Stimulated activated CD4-positive, alpha-beta T cell treated with anti-CD3 and anti-CD28 coated beads, Interleukin-12 subunit alpha, Interleukin-12 subunit beta, amount 100 ng/mL, for 4 hours (primary cell): ENCODE measurements at places on chromosomes 6 and 20.

GRCh38 chr6:46216879-46217278 lies 46.1 kb upstream of the ENPP5 start:
- no peak for DNase-seq

GRCh38 chr6:26388014-26388413 lies 5.1 kb downstream of the BTN2A2 start:
- no peak for DNase-seq

GRCh38 chr6:109977791-109978173 lies 329 bp upstream of the GPR6 start:
- no peak for DNase-seq

- no peak for DNase-seq
These were observed 673 bp downstream of the CST7 start for GRCh38 chr20:24949756-24950127.

GRCh38 chr6:20400456-20401204 lies 1.0 kb upstream of the E2F3 start:
- peak; percentile 23 for DNase-seq

GRCh38 chr6:43878823-43879495 lies 108.9 kb downstream of the VEGFA start:
- DNase-seq, result no peak

- no peak for DNase-seq
These were observed 304.1 kb downstream of the LAMA2 start for GRCh38 chr6:129186988-129187387.

GRCh38 chr6:64225503-64225902 lies 589.9 kb downstream of the PHF3 start:
- DNase-seq, result no peak

GRCh38 chr6:116847227-116847626 lies 18.3 kb upstream of the GPRC6A start:
- no peak for DNase-seq

DNA sequence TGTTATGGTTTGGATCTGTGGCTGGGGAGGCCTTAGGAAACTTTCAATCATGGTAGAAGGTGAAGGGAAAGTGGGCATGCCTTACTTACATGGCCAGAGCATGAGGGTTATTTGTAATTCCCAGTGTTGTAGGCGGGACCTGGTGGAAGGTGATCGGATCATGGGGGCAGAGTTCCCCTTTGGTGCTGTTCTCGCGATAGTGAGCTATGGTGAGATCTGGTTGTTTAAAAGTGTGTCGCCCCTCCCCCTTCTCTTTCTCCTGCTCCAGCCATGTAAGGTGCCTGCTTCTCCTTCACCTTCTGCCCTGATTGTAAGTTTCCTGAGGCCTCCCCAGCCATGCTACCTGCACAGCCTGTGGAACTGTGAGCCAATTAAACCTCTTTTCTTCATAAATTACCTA lies 145.8 kb downstream of the TFAP2C start:
- no peak for DNase-seq

DNA sequence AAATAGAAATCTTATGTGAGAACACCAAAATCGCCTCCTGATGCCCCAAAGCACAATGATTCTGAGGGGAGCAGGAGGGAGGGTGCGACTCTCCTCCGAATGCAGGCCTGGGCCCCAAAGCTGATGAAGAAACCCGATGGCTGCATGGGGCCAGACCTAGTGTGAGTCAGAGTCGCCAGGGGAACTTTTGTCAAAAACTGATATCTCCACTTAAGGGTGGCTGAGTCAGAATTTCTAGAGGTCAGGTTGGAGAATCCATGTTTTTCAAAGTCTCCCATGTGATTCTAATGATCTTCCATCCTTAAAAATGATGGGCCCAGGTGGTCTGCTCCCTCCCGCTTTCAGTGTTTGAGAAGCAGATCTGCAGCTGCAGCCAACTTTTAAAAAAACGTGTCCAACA lies 172.8 kb downstream of the BACH2 start:
- DNase-seq, result peak; percentile 28

- no peak for DNase-seq
These were observed 87.9 kb upstream of the BEND6 start for GRCh38 chr6:56866917-56867522.

- no peak for DNase-seq
These were observed 51.5 kb downstream of the CTCFL start for GRCh38 chr20:57473246-57474048.

DNA sequence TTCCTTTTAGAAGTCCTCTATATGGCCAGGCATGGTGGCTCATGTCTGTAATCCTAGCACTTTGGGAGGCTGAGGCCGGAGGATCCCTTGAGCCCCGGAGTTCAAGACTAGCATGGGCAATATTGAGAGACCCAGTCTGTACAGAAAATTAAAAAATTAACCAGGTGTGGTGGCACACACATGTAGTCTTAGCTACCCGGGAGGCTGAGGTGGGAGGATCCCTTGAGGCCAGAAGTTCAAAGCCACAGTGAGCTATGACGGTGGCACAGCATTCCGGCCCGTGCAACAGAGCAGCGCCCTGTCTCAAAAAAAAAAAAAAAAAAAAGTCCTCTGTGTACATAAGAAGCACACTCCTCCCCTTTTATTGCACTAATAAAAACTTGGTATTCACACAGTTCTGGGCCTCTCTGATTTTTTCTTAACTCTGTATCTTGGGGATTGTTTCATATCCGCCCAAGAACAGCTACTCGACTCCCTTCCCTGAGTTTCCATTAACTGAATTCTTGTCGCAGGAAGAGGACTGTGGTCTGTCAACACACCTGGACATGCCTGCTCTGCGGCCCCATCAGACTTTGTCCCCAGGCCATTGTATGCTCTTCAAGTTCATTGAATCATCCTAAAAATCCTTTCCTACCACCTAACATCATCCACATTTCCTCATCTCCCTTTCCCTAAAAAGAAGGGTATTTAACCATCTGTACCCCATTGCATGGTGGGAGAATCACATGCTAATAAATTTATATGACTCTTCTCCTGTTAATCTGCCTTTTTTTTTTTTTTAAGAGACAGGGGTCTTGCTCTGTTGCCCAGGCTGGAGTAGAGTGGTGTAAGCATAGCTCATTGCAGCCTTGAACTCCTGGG lies 25.9 kb upstream of the PPP1R3G start:
- DNase-seq, result no peak
